Dorsolateral prefrontal cortex (tissue), 122 donors: ENCODE measurements at places on chromosomes 1 and 21. TPM values are rescaled to one million over a fixed set of nuclear protein-coding genes. Genes with fewer than 3 reads are reported as not detected.

- DNase-seq = no peak
Measured at GRCh38 chr1:206859082-206859521, 6.3 kb upstream of the IL20 start.

- no peak for DNase-seq
Measured at GRCh38 chr1:1371746-1372711, 3.0 kb downstream of the AURKAIP1 start.

GRCh38 chr1:38327559-38327973 is 281.0 kb upstream of the POU3F1 start:
- no peak for DNase-seq

DNA sequence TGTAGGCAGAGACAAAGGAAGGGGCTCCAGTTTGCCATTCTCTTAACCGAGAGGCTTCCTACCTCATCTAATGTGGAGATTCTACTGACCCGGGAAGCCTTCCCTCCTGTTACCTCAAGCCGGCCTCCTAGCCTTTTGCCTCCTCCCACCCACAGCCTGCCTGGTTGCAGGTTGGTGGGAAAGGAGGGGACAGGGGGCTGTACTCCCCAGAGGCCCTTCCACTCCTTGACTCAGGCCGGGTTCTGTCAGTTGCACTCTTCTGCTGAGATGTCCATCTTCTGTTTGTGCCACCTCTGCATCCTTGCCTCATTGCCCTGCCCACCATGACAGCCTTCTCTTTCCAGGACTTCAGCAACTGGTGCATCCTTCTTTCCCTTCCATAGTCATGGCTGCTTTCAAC is 98.0 kb upstream of the SLC44A3 start:
- DNase-seq = no peak

ERG gene
- total RNA-seq = 6.0 TPM

OLIG2 gene
- total RNA-seq = 24.3 TPM

S100A1 gene
- total RNA-seq = 430 TPM

DNA sequence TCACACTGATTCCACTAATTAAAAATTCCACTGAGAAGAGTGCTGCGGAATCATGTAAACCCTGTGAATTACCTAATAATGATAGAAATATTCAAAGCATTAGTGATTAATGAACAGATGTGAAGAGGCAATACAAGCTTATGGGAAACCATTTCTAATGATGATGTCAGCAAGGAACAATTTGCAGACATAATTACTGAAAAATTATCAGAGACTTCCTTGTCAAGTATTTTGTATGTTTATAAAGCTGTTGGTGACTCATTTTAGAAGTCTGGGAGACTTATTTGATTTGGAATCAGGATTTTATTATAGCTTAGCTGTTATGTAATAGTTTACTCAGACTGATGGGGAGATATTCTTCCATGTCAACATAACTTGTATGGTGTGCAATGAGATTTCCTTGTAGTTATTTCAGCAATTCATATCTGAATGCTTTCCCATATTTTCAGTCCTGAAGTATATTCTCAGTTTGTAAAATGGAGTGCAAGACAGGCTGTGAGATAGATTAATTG is 135.5 kb downstream of the TGFB2 start:
- DNase-seq = no peak

RAP1GAP gene
- 200 TPM for total RNA-seq

DNA sequence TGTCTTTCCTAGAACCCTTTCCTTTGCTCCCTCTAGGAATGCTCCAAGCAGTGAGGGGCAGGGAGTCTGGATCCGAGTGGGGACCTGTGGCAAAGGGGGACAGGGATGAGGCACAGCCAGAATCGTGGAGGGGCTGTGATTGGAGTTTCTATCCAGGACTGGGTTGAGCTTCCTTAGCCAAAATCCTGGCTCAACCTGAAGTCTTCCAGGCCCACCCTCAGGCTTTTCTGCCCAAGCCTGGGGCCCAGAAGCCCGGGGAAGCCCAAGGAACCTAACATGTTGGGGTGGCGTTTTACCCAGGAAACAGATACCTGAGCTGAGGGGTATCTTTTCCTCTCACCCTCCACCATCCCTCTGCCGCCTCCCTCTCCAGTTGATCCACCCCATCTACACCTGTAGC is 5.4 kb downstream of the MYOG start:
- no peak for DNase-seq

SPAG17 gene
- 0.56 TPM for total RNA-seq

DNA sequence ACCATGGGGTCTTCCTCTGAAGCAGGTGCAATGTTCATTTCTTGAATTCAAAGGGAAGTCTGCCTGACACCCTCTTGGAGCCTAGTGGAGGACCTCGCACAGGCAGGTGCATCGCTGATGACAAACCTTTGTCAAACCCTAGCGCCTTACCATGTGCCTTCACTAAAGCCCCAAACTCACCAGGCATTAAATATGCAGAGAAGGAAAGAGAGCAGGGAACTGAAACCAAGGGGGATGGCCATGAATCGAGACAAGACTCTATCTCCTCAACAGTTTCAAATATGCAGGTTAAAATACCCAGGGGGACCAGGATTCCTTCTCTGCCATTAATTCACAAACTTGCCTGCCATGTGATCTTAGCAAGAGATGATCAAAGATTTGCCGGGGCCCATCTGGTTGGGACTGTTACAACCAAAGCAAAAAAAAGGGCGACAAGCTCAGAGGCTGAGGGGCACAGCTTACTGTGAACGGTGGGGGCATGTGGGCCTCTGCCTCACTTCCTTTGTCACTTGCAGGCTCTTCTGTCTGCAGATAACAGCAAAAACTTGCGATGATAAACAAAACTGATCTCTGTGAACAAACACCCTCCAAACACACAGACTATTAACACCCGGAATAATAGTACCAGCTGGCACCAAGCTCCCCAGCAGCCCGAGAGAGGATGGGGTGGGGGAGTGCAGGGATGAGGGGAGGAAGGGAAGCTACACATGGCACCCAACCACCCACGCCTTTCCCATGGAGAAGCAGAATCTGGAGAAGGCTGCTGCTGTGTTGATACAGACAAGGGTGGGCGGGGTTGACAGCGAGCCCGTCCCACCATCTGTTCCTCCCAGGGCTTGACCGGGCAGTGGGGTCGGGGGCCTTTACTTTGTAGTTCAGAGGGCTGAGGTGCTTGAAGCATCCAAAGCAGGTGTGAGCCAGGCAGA is 33.9 kb downstream of the TMEM63A start:
- DNase-seq = peak; percentile 77

GRCh38 chr1:51415963-51416362 is 85.6 kb upstream of the TTC39A start:
- DNase-seq = no peak

MYBPH gene
- total RNA-seq = 2.7 TPM

HSF2BP gene
- 3.0 TPM for total RNA-seq

- DNase-seq = no peak
Measured at GRCh38 chr1:247429496-247429895, 13.5 kb downstream of the NLRP3 start.

- no peak for DNase-seq
Measured at GRCh38 chr1:182196897-182197870, 135.7 kb upstream of the ZNF648 start.

AMY2A gene
- total RNA-seq = 2.8 TPM

ADPRS gene
- total RNA-seq = 26.0 TPM

- no peak for DNase-seq
Measured at GRCh38 chr1:179549368-179549700, 26.4 kb downstream of the NPHS2 start.

DNA sequence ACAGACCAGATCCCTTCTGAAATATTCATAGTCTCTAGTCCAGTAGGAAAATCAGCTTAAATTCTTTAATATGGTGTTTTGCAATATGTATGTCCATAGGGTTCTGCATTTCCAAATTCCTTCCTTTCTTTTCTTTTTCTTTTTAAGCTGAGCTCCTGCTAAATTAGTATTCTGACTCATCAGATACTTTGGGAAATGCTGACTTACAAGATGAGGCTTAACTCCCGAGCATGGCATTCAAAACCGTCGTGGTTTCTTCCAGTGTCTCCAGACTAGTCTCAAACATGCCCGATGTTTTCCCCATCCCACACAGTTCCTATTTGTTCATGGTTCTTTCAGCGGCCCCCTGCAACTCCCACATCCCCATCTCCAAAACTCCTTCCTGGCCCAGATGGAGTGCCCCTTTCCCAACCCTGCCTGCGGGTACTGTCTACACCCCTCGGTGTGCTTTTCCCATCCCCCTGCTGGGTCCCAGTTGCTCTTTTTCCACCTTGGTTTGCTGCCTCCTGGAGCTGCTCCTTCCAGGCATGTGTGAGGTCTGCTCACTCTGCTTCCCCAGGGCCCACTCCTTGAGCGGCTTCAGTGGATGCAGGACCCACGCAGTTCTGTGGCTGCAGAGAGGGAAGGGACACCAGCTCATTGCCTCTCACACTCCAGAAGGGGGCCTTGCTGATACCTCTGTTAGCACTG is 19.5 kb upstream of the ETV3 start:
- no peak for DNase-seq

DNA sequence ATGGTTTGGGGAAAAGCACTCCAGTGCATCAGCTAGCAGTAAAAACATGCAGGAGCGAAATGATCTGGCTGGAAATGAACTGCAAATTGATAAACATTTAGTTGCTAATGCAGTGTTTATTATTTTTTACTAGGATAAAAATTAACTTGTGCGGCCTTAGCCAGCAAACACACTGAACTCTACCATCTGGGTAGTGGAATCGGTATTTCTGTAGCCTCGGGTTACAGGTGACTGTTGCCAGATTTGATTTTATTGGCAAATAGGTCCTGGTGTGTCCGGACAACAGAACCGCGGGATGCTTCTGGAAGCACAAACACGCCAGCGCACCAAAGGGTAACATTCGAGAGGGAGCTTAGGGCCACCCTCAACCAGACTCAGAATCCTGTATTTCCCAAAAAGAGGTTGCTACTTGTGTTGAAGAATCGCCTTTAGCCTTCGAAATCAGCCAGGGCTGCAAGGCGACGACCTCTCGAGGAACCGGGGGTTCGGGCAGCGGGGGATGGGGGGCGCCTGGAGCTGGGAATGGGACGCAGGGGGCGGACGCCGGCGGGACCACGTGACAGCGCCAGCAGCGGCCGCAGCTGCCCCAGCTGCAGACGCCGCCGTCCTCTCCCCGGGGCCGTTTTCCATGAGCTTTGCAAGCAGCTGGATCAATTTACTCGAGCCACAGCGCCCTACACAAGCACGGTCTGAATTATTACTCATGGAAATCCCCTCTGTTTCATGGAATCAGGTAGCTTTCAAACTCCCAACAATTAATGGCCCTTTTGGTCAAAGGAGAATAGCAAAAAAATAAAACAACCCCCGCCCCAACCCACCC is 158.8 kb downstream of the TOMM20 start:
- peak; percentile 73 for DNase-seq

GRCh38 chr21:30268608-30269197 is 14.0 kb downstream of the KRTAP24-1 start:
- no peak for DNase-seq

GRCh38 chr1:182484531-182485257 is 34.7 kb downstream of the RGSL1 start:
- no peak for DNase-seq

DNA sequence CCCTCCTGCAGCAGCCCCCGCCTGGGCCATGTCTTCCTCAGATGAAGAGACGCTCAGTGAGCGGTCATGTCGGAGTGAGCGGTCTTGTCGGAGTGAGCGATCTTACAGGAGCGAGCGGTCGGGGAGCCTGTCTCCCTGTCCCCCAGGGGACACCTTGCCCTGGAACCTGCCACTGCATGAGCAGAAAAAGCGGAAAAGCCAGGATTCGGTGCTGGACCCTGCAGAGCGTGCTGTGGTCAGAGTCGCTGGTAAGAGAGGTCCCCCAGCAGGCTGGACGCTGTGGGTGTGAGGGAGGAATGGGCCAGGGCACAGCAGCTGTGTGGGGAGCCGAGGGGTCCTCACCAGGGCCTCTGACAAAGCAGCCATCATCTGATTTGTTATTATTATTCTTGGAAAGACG is 58.0 kb downstream of the NDUFS5 start:
- no peak for DNase-seq

DNA sequence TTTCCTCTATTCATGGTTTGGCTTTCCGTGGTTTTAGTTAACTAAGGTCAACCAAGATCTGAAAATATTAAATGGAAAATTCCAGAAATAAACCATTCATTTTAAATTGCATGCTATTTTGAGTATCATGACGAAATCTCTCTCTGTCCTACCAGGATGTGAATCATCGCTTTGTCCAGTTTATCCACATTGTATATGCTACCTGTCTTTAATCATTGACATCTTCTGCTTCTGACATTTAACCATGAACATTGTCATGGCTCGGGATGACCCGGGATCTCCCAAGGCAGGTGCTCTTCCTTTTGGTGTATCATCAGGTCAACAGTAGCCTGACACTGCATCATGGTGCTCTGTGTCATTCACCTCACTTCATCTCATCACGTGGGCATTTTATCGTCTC is 125.5 kb upstream of the HNRNPU start:
- DNase-seq = no peak

DNA sequence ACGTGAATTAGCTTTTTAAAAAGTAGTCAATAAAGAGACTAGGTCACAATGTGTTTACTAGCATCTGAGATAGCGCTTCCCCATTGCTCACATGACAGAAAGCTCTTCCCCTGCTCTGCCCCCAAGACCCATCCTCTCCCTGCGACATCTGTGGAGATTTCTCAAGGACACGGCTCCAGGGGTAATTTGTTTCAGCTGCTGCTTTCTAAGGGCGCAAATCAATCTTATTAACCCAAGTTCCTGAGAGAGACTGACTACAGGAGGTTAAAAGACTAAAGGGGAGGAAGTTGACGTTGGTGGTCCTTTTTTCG is at the start of gene MYOCOS:
Gene MYOCOS (plus strand): TSS at position 92 of the 311 bp plus-strand sequence. CDS start 1,641 bp downstream, outside the sequence.
- no peak for DNase-seq
